ENCODE measurements at places on chromosomes 2 and 18.

DNA sequence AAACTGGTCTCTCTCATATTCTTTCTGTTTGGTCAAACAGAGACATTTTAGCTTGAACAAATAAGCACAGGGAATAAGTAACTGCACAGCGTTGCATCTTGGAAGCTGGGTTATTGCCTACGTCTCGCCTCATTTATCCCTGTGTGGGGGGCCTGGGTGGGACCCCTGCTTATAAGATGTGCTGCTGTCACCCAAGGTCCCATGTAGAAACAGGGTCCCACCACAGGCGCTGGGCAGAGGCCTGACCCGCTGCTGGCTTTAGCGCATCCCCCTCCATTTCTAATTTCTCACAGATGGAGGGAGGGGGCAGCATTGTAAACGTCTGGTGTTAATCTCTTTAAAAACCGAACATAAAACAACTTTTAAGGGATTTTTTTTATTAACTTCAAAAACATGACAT is 207.8 kb downstream of the HDAC4 start:
- DNase-seq = no peak

DNA sequence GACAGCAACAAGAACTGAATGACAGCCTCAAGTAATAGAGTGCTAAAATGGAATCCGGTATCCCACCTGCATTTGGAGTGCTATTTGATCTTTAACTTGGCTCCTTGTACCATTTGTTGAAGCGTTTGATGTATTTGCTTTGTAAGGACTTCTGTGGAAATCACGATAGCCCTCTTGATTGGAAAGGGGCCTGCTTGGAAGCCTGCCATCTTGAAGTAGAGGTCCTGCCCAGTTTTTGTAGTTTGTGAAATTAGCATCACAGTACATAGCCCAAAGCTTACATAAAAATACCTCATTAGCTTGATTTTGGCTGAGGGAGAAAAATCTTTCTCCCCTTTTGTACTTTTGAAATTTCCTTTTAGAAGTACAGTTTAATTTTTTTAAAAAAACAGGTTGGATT is 2.7 kb downstream of the CDCA7 start:
- no peak for DNase-seq

- DNase-seq = no peak
These were observed 443.2 kb upstream of the ID2 start for GRCh38 chr2:8238521-8239230.

- no peak for DNase-seq
These were observed 4.7 kb downstream of the RTKN start for GRCh38 chr2:74436848-74437695.

- no peak for DNase-seq
These were observed 37.7 kb downstream of the ZNF521 start for GRCh38 chr18:25314151-25314837.

DNA sequence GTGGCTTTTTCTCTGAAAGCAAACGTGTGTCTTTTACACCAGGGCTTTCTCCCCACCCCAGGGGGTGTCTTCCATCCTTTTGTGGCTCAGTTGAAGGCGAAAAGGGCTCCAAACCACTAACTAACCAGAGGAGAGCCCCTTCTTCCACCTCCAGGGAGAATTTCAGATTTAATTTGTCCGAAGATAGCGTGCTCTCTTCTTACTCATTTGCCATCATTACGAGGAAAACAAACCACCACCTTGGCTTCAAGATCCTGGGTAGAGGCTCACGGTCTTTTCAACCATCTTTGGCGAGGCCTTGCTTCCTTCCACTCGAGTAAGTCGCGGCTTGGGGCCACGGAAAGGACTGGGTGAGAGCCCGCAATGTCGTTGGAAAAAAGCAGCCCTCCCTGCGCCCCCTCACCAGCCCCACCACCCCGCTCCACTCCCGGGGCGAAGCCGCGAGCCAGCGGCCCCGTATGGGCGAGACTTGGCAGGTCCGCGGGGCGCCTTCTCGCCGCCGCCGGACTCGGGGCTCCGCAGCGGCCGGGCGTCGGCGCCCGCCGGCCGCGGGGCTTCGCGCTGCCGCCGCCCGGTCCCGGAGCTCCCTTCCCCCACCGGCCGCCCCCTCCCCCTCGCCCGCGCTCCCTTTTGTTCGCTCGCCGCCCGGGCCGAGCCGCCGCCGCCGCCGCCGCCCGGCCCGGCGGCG is 1.7 kb upstream of the ZNF532 start:
- DNase-seq = peak; percentile 5

DNA sequence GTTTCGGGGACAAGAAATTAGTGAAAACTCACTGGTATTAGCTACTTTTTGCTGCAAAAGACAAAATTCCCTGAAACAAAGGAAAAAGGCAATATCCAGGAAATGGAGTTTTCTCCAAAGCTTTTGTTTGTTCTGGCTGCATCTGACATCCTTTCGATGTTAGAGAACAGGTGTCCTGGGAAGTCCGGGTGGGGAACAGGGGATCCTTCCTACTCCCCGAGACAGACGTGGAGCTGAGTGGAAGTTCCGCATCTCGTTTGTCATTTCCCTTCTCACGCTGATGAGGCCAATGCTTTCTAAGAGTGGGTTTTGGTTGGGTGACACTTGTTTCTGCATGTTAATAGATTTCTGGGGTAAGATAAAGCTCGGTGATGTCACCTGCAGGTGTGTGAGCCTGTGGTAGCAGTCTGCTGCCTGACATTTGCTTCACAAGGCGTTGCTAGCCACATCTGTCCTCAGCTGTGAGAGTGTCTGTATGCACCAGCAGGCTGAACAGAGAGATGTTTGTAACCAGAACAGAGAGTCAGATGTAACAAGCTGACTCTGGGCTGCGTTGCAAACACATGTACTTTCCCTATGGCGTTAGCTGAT is 125.9 kb downstream of the ACOXL start:
- peak; percentile 65 for DNase-seq

GRCh38 chr2:196234672-196235071 is 63.3 kb upstream of the STK17B start:
- DNase-seq = peak; percentile 62

- DNase-seq = no peak
These were observed 15.0 kb downstream of the DUSP11 start for GRCh38 chr2:73764945-73765344.

- DNase-seq = no peak
These were observed 710.2 kb upstream of the SLC39A10 start for GRCh38 chr2:194946826-194947225.

DNA sequence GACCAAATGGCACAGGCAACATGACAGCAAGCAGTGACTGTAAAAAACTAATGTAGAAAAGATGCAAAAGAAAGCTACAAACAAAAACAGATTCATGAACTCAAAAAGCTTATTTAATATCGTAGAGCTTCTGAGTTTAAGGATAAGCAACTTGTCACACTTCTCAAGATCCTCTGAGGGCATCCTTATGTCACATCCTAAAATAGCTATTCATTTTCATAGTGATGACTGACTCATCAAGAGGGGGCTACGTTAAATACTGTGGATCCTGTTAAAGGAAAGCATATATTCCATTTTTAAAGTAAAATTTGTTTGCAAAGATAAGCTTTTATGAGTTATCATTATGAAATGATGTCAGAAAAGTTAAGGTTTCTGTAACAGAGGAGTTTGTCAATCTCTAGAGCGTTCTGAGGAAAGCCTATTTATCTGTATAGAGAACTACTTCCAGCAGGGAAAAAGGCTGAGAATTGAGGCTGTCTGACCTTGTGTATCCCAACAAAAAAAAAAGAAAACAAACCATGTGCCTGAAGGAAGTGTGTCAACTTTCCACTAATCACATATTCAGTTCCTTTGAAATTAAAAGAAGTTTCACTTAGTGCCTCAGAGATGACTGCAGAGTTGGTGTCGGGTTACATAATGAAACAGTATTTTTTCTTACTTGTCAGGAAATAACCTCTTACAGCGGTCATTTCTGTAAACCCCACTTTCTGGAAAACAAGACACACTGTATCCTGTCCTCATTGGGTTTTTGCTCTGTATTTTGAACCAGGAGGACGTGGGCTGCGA is 115.5 kb downstream of the ESCO1 start:
- no peak for DNase-seq

DNA sequence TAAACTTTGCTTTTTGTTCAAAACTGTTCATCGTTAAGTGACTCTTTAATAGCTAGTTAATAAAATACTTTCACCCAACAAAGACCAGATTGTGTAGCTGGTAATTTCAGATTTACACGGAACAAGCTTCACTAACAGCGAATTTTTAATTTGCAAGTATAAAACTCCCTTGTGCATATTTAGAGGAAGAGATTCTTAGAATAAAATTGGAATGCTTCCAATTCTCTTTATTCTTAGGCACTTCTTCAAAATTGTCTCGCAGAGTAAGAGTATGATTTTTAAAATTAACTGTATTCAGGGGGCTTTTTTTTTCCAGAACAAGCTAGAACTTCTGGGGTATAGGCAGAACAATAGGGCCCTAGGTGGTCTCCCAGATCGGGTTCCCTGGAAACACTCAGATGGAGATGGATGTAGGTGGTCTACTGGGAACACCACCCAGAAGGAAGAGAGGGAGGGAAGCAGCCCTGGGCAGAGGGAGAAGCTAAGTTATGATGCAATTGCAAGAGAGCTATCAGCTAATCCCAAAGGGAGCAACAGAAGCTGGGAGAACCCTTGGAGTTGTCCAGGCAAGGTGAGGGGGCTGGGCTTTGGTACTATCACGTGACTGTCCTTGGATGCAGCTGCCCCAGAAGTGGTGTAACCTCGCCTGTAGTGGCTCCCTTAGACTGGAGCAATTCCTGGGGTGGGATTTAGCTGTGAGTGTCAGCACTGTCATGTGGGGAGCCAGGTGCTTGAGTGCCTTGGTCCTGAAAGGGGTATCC is 151.7 kb upstream of the ASB18 start:
- no peak for DNase-seq

GRCh38 chr2:102770506-102770905 is 8.7 kb downstream of the TMEM182 start:
- DNase-seq = no peak

DNA sequence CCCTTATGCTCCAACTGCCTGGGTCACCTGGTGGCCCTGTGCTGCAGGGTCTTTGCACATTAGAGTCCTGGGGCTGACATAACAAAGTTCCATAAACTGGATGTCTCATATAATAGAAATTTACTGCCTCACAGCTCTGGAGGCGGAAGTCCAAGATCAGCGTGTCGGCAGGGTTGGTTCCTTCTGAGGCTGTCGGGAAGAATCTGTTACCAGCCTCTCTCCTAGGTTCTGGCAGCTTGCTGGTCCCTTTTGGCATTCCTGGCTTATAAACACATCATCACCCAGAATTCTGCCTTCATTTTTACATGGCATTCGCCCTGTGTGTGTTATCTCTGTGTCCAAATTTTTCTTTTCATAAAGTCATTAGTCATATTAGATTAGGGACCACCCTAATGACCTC is 170.5 kb downstream of the NDUFA10 start:
- DNase-seq = no peak

GRCh38 chr18:24035316-24035715 is 20.8 kb downstream of the TTC39C start:
- no peak for DNase-seq

DNA sequence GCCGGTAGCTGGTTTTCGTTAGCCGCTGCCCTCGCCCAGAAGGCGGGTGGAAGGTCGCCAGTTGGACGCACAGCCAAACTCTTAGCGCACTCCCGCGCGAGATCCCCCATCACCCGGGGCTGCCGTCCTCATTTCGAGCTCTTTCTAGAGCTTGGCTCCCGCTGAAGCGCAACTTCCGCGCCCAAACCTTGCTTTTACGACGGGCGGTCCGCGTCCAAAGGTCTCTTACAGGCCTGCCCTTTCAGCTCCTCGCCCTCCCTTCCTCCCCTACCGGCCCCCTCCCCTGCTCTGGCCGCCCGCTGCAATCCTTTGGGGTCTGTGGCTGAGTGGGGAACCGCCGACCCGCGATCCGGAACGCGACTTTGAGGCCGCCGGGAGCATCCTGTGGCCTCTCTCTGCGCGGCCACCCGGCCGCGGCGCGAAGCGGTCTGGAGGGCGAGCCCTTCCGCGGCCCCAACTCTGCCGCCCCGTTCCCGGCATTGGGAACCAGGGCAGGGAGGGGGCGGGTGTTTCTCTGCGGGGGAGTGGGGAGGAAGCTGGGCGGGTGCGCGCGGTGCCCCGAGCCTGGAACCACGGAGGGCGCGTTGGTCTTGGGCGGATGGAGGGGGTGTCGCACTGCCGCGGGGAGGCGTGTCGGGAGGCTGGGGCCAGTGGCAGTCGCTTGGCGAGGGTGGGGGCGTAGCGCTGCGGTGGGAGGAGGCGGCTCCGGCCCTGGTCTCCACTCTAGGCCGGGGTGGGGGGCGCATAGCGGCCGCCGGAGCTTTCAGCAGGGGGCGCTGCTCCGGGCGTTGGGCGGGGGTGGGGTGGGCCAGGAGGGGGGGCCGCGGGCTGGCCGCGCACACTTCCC is at the start of gene GDF7:
Gene GDF7 (plus strand): TSS at position 841 of the 847 bp plus-strand sequence. CDS start 96 bp downstream, outside the sequence.
- no peak for DNase-seq

GRCh38 chr2:237629739-237630138 is 2.4 kb downstream of the LRRFIP1 start:
- no peak for DNase-seq

- DNase-seq = no peak
These were observed 143.4 kb downstream of the NDUFA10 start for GRCh38 chr2:239881561-239882320.

DNA sequence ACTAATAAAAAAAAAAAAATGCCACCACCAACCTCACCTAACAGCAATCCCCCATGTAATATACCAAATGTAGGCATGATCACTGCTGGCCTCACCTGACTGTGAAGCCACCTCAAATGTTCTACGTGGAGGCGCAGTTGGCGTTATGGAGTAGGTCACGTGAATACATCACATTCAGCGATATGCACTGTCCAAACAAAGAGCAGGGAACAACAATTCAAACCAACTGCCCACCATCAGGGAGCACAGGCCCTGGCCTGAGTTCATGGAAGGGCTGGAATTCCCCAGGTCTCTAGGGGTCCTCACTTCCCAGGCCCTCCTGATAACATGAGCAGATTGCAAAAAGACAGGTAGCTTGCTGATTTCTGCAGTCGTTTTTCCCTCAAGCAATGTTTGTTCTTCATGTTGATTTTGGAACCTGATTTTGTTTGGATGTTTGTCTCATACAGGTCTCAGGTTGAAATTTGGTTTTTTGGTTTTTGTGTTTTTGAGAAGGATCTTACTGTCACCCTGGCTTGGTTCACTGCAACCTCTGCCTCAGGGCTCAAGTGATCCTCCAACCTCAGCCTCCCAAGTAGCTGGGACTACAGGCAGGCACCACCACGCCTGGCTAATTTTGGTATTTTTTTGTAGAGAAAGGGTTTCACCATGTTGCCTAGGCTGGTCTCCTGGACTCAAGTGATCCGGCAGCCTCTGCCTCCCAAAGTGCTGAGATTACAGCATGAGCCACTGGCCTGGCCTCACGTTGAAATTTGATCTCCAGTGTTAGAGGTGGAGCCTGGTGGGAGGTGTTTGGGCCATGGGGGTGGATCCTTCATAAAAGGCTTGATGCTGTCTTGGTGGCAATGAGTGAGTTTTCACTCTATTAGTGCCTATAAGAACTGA is 15.5 kb downstream of the TBC1D8 start:
- DNase-seq = no peak

- no peak for DNase-seq
These were observed 13.1 kb downstream of the TGIF1 start for GRCh38 chr18:3463051-3463450.

GRCh38 chr2:234628953-234629352 is 132.1 kb upstream of the ARL4C start:
- DNase-seq = no peak
